ENCODE measurements at places on chromosomes 3 and 15.

- no peak for DNase-seq
Observed at GRCh38 chr3:2934541-2934940, 175.6 kb downstream of the IL5RA start.

- DNase-seq = peak; percentile 16
Observed at GRCh38 chr15:52288051-52288942, 7.3 kb downstream of the MYO5C start.

- DNase-seq = peak; percentile 61
Observed at GRCh38 chr3:108036984-108037741, 53.7 kb downstream of the CD47 start.

DNA sequence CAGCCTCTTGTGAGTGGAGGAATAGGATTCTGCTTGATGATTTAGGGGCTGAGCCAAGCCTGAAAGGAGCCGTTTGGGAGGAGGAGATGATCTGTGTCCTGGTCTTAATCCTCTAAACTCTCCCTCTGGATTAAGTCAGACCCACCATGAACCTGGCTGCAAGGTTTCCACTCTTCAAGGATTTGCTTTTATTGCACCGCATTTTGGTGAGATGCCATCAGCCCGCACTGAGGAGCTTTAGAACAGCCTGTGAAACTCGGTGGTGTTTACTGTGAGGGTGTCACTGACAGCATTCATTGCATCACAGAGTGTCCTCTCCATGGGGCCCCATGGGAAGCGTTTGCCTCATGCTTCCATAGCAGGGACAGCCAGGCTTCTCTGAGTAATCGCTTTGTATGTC, 59.2 kb downstream of the EPHB1 start:
- peak; percentile 1 for DNase-seq

DNA sequence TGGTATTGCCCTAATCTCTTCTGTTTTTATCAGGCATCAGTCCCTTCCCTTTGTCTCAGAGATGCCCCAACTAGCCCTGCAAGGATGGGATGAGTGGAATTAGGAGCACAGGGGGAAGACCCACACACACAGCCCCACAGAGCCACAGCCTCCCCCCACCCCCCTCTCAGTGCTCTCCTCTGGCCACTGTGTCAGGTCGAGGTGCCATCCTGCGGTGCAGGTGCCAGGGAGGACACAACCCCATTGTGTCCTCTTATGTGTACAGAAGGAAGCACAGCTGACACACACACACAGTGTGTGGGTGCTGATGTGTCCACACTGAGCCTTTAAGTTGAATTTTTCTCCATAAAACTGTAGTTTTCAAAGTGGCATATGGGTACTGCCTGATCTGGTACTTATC, 534.5 kb downstream of the OCA2 start:
- DNase-seq = no peak

DNA sequence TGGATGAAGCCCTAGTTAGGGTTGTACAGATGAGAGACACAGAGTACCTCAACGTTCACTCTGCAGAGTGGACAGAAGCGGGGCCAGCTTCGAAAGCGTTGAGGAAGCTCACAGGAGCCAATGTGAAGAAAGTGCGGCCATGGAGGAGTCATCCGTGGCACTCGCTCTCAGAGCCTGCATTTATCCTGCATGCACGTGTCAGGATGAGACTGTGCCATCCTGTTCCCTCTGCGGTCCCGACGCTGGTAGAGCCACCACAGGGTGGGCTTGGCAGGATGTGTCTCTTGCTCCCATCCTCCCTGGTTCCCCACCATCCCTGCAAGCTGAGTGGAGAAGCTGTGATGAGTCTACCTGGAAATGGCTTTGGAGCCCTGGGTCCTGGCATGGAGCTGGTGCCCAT, 39.3 kb downstream of the KLHL25 start:
- no peak for DNase-seq

- DNase-seq = peak; percentile 87
Observed at GRCh38 chr3:71989165-71989564, 204.2 kb upstream of the PROK2 start.

DNA sequence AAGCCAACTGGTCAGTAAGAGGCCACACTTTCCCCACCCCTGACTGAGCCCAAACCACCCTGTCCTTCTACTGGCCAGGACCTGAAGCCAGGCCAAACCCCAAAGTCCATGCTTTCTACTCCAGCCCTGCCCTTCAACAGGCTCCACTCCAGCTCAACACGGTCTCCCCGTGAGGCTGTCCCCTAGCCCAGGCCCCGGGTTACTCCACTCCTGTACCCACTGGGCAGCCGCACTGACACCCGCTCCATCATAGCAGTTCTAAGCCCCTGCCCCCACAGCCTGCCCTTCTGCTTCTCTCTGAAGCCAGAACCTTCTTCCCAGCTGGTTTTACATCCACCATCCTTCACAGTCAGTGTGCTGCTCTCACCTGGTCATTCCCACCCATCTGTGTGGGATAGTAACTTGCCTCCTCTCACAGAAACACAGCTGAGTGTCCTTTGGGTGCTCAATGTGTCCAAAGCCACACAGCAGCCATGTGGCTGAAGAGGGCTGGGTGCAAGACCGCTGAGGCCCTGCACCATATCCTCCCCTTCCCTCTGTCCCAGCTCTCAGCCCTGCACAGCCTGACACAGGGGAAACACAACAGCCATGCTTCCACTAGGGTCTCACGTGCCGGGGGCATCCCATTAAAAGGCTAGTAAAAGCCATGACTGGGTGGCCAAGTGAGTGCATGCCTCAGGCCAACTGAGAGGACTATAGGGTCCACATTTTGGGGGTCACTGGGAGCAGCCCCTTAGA, 38.1 kb downstream of the TLE3 start:
- no peak for DNase-seq
